Left ventricle myocardium inferior (tissue), 1 donor: ENCODE measurements at places on chromosomes 2 and 18. TPM values are rescaled to one million over a fixed set of nuclear protein-coding genes. Genes with fewer than 3 reads are reported as not detected.

IL1R1 gene
- 22.6 TPM for total RNA-seq

INSIG2 gene
- total RNA-seq: 15.9 TPM

DNA sequence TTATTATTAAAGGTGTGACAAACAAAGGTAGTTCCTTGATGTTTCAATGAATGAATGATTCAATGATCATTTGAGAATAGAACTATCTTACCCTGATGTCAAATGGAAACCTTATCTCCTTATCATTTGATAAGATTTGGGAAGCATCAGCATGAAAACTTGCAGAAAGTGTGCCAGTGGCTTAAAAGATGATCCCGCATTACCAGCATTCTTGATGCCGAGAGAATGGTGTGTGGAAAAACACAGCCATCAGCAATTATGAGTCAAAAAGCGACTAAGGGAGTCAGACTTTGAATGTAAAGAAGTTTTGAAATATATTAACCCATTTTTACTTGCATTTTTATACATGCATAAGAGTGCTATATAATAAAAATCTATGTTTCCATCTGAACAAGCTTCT, 93.7 kb downstream of the MAIP1 start:
- no peak for DNase-seq

DNA sequence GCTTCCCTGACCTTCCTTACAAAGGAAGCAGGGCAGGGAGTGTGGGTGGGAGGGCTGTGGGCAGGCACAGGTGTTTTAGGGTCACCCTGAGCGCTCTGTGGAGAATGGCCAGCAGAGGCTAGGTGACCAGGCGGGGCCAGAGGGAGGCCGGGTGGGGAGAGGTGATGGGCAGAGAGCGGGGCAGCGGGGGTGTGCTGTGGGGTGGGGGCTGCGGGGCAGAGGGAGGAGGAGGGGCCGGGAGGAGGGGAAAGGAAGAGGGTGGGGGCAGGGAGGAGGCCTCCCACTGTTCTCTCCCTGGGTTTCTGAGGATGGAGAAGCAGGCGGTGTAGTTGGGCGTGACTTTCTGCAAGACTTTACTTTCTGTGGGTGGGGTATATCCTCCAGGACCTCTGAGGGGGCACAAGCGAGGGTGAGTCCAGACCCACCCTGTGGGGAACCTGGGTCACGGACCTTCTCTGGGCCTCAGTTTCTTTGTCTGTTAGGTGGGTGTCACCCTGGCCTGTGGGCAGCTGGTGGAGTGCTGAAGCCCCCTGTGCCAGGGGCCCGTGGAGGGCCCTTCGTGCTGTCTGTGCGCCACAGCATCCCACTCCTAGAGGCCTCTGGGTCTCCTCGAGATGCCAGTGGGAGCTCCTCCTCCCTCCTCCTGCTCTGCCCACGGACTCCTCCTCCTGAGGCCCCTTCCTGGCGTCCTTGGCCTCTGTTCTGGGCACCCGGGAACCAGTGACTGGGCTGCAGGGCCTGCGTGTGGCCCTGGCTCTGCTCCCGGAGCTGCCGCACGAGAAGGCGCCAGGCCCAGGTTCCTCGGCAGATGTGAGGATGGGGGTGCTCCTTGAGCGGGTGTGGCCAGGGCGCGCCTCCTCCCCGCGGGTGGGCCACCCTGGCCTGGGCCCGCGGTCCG, 6.3 kb upstream of the NEU4 start:
- DNase-seq: no peak

GRCh38 chr2:43840965-43841364, 2.2 kb downstream of the ABCG8 start:
- DNase-seq: no peak

DNA sequence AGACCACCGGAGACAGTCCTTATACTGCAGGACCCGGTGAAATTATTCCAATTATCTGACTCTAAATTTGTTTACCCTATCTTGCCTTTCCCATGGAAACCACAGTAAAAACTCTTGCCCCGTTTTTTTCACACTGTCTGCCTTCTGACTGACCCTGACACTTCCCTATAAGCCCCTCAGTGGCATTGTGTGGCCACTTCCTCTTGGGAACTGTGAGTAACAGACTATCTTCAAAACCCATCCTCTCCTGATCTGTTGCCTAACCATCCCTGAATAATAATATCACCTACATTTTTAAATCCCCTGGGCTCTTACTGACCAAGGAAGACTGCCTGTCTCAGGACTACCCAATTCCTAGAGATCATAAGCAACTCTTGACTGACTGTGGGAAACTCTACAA, 42.6 kb upstream of the RNF152 start:
- DNase-seq: no peak

DNA sequence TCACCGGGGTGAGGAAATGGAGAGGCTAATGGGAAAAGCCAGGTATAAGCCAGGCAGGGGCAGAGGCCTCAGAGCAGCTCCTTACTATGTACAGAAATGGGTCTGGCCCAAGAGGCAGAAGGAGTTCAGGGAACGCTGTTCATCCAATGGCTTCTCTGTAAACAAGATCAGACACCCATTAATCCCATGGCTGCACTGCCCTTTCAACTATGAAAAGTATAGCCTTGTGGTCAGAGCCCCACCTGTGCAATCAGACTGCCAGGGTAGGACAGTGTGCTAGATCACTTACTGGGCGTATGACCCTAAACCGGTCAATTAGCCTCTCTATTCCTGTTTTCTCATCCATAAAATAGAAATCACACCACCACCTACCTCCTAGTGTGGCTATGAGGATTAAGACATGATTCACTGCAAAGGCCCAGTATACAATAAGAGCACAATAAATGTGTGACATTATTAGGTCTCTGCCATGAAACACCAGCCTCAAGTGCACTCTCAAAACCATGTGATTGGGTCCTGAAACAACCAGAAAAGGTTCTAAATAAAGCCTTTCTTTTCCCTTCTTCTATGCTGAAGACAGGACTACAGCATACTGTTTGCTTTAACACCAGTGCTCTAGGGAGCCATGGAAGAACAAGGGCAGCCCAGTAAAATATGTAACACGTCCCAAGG, 4.4 kb downstream of the ANKRD44 start:
- DNase-seq: no peak

DNA sequence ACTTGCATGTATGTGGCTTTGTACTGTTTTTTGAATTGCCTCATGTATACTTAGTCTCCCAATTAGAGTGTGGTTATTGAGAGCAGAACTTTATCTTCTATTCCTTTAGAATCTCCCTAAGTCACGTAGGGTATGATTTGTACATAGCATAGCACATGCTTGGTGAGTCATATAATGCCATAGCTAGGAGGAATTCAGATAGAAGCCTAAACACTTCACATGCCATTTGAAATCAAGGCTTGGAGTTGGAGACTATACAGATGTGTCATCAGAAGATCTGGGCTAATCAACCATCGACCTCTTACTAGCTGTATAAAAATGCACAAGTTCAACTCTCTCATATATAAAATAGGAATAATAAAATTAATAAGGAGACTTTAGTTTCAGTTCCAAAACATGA, 222.6 kb upstream of the ST6GAL2 start:
- DNase-seq: no peak

DNA sequence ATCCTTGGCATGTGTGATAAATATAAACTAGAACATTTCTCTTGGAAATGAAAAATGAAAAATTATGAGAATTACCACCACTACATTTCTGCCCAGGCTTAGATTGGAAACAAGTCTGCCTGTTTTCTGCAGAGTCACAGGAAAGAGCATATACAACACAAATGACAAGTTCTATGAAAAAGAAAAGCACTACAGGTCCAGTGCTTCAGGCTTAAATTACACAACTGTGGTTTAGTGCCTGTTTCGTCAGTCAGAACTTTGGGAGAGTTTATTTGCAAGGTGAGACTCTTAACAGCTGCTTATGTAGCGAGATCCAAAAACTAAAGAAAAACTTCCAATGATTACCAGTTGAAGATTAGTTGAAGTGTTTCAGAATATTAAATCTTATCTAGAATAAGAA, 68.9 kb downstream of the RTN4 start:
- DNase-seq: no peak

DNA sequence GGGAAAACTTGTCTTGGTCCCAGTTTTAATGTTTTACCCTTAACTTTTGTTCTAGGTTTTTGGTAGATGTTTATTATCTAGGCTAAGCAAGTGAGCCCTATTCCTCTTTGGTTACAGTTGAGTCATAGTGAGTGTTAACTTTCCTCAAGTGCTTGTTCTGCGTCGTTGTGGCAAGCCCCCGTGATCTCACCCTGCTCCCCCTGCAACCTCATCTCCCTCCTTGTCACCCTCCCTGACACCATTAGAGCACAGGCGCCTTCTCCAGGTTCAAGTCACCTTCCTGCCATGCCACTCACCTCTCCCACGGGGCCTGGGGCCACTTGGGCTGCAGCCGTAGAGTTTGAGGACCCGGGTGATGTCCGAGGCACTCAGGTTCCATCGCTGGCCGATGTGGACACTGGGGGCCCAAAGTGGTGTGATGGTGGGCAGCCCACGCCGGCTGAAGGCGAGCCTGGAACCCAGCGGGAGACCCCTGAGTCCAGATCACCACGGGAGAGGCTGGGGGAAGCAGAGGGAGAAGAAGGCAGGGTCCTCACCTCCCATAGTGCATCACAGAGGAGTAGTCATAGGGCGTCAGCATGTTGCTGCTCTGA, 8.7 kb downstream of the ASTL start:
- no peak for DNase-seq
